Smooth muscle cell of bladder (primary cell): ENCODE measurements at places on chromosomes 12 and 14. TPM values are rescaled to one million over a fixed set of nuclear protein-coding genes. Genes with fewer than 3 reads are reported as not detected.

The PSMC1 gene
- 114 and 148 TPM in 2 replicates for total RNA-seq

The GPR135 gene
- 2.1 and 3.2 TPM in 2 replicates for total RNA-seq

The PRICKLE1 gene
- total RNA-seq, result 4.3 and 14.6 TPM in 2 replicates

The INHBC gene
- total RNA-seq, result not detected in 2 replicates

The PDE6H gene
- total RNA-seq, result not detected in 2 replicates

The SLC6A13 gene
- 0.14 and 0.18 TPM in 2 replicates for total RNA-seq

The SYCP3 gene
- total RNA-seq, result 0.14 and 0.46 TPM in 2 replicates
